Posterior vena cava (tissue), 2 donors: ENCODE measurements at places on chromosomes 2 and 18.

DNA sequence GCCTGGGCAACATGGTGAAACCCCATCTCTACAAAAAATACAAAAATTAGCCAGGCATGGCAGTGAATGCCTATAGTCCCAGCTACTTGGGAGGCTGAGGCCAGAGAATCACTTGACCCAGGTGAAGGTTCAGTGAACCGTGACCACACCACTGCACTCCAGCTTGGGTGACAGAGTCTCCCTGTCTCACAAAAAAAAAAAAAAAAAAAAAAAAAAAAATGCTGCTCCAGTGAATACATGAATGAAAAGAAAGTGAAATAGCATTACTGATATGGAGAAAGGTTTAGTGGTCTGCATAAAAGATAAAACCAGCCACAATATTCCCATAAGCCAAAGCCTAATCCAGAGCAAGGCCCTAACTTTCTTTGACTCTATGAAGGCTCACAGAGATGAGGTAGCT is 44.5 kb downstream of the METTL8 start:
- DNase-seq: no peak

DNA sequence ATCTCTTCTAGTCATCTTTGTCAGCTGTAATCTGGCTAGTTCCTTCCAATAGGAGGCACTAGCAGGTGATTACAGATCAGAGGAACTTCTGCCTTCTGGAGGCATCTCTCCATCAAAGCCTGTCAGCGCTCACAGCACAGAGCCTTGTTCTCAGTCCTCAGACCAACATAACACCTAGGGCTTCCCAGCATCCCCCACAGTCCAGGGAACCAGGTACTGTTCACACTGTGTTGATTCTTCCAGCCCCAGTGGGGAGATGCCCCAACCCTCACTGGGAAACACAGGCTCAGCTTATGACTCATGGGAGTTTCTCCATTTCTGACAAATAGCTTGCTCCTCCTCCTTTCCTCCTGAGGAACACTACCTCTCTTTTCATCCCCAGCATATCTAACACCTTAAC is 601.7 kb downstream of the CBLN2 start:
- no peak for DNase-seq

GRCh38 chr2:68318914-68319397 is 793 bp downstream of the CNRIP1 start:
- DNase-seq: no peak

GRCh38 chr2:170044751-170045478 is 133.0 kb upstream of the MYO3B start:
- DNase-seq: no peak

DNA sequence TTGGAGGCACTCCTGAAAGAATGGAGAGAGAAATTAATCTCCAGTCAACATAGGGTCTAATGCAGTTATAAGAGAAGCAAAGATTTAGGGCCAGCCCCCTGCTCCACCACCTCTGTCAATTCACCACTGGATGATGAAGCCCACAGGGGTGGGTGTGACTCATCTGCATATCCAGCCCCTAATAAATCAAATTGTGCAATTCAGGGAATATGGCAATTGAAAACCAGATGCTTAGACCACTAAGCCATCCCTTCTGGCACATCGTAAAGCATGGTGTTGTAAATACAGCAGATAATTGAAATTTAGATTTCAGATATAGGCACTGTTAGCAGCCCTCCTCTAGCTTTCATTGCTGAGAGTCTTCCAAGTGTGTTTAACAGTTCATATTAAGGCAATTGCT is 541.4 kb downstream of the PARD3B start:
- DNase-seq: no peak

- peak; percentile 86 for DNase-seq
Observed at GRCh38 chr2:11829947-11830707, 83.7 kb downstream of the LPIN1 start.

- no peak for DNase-seq
Observed at GRCh38 chr2:165725421-165725820, 68.6 kb downstream of the GALNT3 start.

- peak; percentile 96 for DNase-seq
Observed at GRCh38 chr2:43221763-43222474, 4.5 kb downstream of the ZFP36L2 start.

DNA sequence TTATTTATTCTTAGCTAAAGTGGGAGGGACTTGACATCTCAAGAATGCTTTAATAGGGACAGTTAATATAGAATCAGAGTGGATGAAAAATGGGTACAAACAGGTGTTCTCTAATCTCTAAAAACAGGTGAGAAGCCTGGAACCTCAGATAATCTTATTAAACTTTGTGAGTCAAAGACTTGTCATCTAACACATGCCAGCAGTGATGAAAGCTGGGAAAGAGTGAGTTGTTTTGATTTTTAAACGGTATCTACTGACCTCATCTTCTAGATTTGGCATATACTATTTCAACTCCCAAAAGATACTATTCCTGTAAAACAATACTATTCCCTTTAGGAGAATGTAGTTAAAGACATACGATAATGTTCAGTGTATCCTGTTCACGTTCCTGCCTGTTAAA is 103.4 kb downstream of the CCDC141 start:
- DNase-seq: no peak
